ENCODE measurements at places on chromosomes 2 and 18.

- DNase-seq, result peak; percentile 14
These were observed 8.7 kb downstream of the TTC39C start for GRCh38 chr18:24023185-24023814.

DNA sequence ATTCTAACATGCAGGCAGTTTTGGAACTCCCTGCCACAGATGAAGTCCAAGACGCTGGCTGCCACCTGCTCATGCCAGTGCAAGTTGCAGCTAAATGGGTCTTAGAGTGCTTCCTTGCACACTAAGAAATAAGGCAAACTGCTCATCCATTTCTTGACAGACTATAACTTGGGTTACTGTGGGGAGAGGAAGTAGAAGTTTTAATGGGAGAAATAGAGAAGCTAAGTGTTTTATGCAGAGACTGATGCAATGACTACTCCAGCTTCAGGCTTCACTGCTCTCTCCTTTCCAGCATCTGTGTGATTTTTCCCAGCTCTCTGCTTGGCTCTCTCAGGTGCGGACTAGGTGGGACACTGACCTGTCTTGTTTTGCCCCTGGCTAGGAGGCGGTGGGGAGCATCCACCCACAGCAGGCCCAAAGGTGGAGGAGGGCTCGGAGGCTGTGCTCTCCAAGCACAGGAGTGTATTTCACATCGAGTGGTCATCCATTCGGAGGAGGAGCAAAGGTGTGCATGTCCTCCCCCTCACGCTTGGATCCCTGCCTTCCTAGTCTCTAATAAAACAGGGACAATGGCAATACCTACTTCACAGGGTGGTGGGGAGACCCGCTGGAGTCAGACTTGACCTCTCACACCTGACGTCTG, 48.2 kb downstream of the SLC14A2 start:
- DNase-seq, result no peak

GRCh38 chr18:25560369-25560768, 208.4 kb upstream of the ZNF521 start:
- DNase-seq, result no peak

GRCh38 chr2:234075947-234076346, 25.4 kb downstream of the SPP2 start:
- no peak for DNase-seq

GRCh38 chr2:166032361-166032760, 78.8 kb upstream of the TTC21B start:
- DNase-seq, result no peak

GRCh38 chr2:225052703-225053102, 10.4 kb upstream of the DOCK10 start:
- DNase-seq, result no peak
